ENCODE measurements at places on chromosomes 13 and 19. TPM values are rescaled to one million over a fixed set of nuclear protein-coding genes. Genes with fewer than 3 reads are reported as not detected.

GRCh38 chr19:33864311-33864850, 67.7 kb downstream of the KCTD15 start:
- DNase-seq = no peak

DNA sequence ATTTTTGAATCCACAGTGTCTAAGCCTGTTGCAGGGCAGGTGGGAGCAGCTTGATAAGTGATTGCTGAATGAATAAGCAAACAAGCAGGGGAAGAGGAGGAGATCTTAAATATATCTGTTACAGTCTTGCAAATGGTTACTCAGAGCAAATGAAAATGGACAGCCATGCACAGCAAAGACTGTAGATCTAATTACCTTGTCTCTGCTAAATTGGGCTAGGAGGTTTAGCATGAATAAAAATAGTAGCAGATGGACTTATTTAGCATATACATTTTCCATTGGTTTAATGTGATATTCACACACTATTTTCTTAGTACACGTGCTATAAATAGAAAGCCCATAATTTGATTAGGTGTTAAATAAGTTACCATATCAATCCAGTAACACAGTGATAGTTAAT, 72.9 kb upstream of the FARP1 start:
- no peak for DNase-seq

DNA sequence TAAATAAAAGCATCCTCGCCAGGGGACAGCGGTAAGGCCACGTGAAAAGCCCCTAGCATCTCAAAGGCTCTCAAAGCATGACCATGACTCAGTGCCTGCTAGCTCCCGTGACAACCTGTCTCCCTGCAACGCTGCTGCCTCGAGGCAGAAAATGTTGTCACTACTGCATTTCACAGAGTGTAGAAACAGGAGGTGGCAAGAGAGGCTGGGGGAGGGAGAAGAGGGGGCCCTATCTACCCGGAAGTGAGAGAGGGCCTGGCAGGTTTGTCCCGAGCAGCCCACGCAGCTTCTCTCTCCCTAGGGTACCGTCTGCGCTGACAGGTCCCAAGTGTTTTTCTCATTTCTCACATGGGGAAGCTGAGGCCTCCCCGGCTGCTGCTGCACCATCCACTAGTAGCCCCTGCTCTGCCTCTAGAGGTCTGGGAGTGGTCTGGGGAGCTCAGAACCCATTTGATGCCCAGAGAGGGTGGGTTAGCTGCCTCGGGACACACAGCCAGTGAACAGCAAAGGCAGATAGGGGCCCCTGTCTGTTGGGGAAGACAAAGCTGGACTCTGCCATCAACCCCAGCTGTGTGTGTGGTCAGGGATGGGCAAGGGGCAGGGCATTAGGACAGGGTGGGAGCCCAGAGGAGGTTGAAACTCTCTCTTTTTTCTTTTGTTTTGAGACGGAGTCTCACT, 3.7 kb downstream of the TINCR start:
- no peak for DNase-seq

- no peak for DNase-seq
Measured at GRCh38 chr13:105607016-105607415, 928.4 kb downstream of the EFNB2 start.

MYO1F gene
- 6.6 TPM for total RNA-seq
